ENCODE measurements at places on chromosomes 7 and 10. TPM values are rescaled to one million over a fixed set of nuclear protein-coding genes. Genes with fewer than 3 reads are reported as not detected.
A peak's percentile ranks its signal among the peaks of the same experiment; 100 is the strongest.

The MRC1 gene
- 14.7 TPM for polyA plus RNA-seq

DNA sequence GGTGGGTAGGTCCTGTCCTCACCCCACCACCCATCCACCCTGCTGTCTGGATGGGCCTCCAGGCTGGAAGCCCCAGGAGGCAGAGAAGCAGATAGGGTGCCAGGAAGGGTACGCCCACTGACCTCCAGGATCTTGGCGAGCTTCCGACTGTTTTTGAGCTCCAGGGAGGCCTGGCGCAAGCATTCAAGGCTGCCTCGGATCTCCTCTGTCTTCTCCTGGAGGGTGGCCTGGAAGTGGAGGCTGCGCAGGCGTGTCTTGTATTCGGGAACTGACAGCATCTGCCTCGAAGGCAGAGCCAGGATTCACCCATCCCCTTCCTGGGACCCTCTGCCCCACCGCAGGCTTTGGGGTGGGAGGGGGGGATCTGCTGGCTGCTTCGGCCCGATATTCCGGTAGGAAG lies 48.4 kb downstream of the GRID2IP start:
- no peak for DNase-seq

The RPP30 gene
- 41.7 TPM for polyA plus RNA-seq

The SPDYE1 gene
- 0.45 TPM for polyA plus RNA-seq

The GRM3 gene
- 0.06 TPM for polyA plus RNA-seq

DNA sequence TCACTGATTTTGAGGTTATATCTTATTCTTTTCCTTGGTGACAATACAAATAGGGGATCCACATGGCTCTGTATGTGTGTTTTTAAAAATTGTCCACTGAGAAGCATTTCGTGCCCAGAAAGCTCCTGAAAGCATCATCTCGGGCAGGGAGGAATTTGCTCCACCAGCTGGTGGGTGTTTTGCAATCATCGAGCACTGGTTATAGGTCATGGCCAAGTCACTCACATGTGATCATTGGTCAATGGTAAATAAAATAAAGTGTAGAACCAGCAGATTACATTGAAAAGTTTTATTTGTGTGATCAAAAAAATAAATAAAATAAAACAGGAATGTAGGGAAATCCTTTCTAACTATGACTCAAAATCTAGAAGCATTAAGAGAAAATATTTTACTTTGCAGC lies 23.0 kb upstream of the SNX13 start:
- no peak for DNase-seq

- DNase-seq: peak; percentile 83
These were observed 570.1 kb upstream of the MGMT start for GRCh38 chr10:128896963-128897362.

The EPHA1 gene
- 4.8 TPM for polyA plus RNA-seq

- no peak for DNase-seq
These were observed 33.7 kb upstream of the CFAP46 start for GRCh38 chr10:132975831-132976682.

DNA sequence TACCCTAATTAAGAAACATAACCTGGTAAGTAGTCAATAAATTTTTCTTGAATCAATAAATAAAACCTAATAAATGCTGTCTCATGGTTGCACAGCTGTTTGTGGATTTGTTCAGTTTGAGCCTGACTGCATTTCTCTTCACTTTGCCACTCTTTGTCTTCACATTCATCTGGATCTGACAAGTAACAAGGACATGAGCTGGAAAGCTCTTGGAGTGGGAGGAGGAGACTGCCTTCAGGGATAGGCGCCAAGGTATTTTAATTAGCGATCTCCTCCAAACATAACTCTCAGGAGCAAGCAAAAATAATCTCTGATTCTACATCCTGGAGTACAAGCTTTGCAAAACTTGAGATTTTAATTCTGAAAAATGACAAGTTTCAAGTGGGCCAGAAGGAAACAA lies 251.0 kb downstream of the BMPER start:
- DNase-seq: peak; percentile 39

The AKR1E2 gene
- polyA plus RNA-seq: 6.5 TPM

DNA sequence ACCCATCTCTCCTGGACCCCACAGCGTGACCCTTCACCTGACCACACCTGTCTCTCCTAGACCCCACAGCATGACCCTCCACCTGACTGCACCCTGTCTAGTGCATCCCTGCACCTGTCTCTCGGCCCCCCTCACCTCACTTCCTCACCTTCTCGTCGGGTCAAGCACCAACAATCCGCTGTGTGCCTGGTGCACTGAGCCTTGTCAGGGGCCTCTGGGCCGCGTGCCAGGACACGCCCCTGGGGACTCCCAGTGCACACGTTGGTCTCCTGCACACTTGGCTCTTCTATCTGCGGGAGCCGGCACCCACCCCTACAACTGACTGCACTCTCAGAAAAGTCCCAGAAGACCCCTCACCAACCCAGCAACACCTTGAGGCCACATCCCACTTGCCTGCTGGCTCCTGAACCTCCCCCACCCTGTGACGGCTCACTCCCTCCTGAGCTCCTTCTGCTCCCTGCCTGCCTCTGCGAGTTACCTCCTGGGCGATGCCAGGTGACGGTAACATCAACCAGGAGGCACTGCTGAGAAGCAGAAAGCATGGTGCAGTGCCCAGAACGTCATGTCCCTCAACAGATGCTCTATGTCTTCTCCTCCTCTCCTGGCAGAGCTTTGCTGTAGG lies 147.6 kb downstream of the DIP2C start:
- DNase-seq: no peak

- no peak for DNase-seq
These were observed 23.9 kb upstream of the TFAM start for GRCh38 chr10:58361353-58361752.

DNA sequence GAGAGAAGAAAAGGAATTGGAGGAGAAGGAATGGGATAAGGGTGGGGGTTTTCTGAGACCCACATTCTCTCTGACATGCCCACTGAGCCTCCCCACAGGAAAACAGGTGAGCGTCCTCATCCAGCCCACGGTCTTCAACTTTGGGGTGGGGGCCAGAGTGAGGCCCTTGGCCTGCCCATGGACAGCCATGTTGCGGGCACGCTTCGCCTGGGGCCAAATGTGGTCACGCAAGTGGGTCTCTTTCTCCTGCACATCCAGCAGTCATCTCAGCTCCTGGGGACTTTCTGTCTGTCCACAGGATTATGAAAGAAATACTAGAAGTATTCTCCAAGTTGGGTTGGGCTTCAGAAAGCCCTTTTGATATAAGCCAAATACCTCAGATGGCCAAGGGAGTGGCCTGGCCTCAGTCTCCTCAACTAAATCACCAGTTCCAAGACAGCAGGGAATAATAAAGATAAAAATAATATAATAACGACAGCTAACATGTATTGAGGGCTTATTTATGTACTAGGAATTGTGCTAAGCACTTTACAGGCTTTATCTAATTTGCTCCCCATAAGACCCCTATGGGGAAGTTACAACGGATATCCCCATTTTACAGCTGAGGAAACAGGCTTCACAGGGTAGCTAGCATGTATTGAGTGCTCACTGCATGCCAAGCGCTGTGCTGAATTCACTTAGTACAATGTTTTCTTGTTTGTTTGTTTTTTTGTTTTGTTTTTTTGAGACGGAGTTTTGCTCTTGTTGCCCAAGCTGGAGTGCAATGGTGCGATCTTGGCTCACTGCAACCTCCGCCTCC lies 57.2 kb upstream of the LBX1 start:
- no peak for DNase-seq

DNA sequence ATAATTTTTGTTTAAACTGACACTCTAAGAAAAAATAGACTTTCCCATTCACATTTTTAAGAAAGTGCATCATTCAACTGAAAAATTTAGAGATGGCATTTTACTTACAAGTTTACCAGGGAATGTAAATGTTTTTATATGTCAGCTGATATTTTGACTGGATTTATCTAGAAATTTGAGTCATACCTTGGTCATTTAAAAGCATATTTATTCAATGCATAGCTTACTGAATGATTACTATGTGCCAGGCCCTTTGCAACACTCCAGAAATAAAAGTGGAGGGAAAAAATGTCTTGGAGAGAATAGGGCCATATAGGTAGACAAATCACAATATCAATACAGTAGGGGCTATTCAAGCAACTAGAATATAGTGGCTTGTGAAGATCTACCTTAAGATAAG lies 98.4 kb upstream of the FAM3C start:
- DNase-seq: no peak

GRCh38 chr7:157028199-157028903 lies 17.9 kb upstream of the MNX1 start:
- no peak for DNase-seq

GRCh38 chr10:104391150-104391968 lies 37.7 kb downstream of the CFAP58 start:
- DNase-seq: no peak

- no peak for DNase-seq
These were observed 65.1 kb upstream of the SFMBT2 start for GRCh38 chr10:7475939-7476338.

The BTBD16 gene
- not detected for polyA plus RNA-seq

DNA sequence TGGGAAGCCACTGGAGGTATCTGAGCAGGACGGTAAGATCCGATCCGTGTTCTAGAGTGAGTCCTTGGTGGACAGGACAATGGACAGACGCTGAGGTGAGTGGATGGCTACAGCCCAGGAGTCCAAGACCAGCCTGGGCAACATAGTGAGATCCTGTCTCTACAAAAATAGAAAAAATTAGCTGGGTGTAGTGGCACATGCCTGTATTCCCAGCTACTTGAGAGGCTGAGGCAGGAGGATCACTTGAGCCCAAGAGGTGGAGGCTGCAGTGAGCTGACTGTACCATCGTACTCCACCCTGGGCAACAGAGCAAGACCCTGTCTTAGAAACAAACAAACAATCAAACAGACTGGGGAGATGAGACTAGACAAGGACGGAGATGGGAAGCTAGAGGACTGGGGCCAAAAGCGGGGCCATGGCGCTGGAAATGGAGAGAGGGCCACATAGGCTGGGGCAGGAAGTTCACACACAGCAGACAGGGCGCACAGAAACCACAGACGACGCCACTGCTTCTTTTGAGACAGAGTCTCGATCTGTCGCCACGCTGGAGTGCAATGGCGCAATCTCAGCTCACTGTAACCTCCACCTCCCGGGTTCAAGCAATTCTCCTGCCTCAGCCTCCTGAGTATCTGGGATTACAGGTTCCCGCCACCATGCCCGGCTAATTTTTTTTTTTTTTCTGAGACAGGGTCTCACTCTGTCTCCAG lies 24.7 kb downstream of the DAGLB start:
- DNase-seq: no peak

- DNase-seq: no peak
These were observed 1066.7 kb downstream of the GRM8 start for GRCh38 chr7:126185959-126186580.

- DNase-seq: no peak
These were observed 9.5 kb downstream of the GHRHR start for GRCh38 chr7:30973292-30973691.

DNA sequence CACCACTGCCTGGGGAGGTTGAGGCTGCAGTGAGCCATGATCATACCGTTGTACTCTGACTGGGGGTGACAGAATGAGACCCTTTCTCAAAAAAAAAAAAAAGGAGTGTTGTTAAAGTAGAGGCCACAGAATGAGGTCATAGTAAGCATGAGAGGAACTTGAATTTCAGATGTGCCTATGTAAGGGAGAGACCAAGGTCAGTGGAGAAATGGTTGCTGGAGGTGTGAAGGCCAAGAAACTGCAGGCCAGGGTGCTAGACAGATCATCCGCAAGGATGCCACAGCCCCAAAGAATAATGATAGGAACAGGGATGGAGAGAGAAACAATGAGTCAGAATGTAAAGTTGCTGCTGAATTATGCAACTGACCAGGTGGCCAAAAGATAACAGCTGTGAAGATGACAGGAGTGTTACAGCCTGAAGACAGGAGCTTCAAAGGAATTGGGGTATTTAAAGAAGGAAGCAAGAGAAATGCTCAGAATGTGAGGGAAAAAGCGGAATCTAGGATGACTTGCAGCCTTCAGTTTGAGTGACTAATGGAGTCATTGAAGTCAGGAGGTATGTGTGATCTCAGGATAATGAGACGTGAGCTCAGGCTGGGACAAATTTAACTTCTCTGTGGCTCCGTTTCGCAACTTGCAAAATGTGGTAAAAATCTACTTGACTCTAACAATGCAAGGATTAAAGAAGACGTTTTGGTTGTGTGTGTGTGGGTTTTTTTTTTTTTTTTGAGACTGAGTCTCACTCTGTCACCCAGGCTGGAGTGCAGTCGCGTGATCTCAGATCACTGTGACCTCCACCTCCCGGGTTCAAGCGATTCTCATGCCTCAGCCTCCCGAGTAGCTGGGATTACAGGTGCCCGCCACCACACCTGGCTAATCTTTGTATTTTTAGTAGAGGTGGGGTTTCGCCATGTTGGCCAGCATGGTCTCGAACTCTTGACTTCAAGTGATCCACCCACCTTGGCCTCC lies 22.2 kb downstream of the TYW1B start:
- DNase-seq: no peak

GRCh38 chr10:4263601-4263921 lies 478.6 kb upstream of the KLF6 start:
- DNase-seq: no peak

Data from muscle of back (tissue), 13 donors.